Pancreas (tissue), 10 donors: ENCODE measurements at places on chromosomes 4 and X. TPM values are rescaled to one million over a fixed set of nuclear protein-coding genes. Genes with fewer than 3 reads are reported as not detected.

DNA sequence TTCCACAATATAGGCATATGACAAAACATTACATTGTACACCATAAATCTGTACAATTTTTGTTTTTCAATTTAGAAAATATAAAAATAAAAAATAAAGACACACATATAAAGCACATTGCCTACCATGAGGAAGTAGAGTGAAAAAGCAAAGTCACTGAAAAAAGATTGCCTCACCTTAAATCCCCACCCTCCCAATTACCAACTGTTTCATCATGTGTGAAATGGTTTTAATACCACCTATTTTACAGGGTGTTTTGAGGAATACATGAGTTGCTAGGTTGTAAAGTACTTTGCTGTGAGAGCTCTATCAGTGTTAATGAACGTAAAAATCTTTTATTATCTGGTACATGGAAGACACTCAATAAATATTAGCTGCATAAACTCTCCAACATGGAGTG, 373.6 kb upstream of the NDST3 start:
- DNase-seq, result no peak
- no peak overlapping the region for H3K4me3 ChIP-seq

- H3K4me3 ChIP-seq, result peak within 1 kb of the TSS; percentile 74
- DNase-seq, result peak; percentile 94
- no peaks in the 10 kb centered on the region for H3K27me3 ChIP-seq
- no peaks in the 10 kb centered on the region for H3K36me3 ChIP-seq
- peak within 1 kb of the TSS; percentile 97 for H3K27ac ChIP-seq
- H3K4me1 ChIP-seq, result peaks cover 9% of the 10 kb centered on the region
Measured at GRCh38 chr4:38663801-38664705, at the start of gene KLF3. Gene KLF3 (plus strand): TSS chr4:38664199. CDS start chr4:38680626, 16,427 bp downstream.

GRCh38 chr4:170698334-170698733, 608.6 kb upstream of the AADAT start:
- DNase-seq, result no peak
- no peaks in the 10 kb centered on the region for H3K36me3 ChIP-seq
- no peak overlapping the region for H3K4me3 ChIP-seq
- H3K27me3 ChIP-seq, result no peaks in the 10 kb centered on the region
- H3K27ac ChIP-seq, result no peak overlapping the region

GRCh38 chr4:13866881-13867280, 239.4 kb upstream of the BOD1L1 start:
- no peaks in the 10 kb centered on the region for H3K27me3 ChIP-seq
- DNase-seq, result no peak

GRCh38 chrX:64977051-64977450, 801 bp upstream of the ZC4H2 start:
- H3K36me3 ChIP-seq, result no peaks in the 10 kb centered on the region
- no peak overlapping the region for H3K4me3 ChIP-seq
- H3K27ac ChIP-seq, result no peak overlapping the region

- H3K4me3 ChIP-seq, result no peak overlapping the region
- no peaks in the 10 kb centered on the region for H3K36me3 ChIP-seq
- H3K4me1 ChIP-seq, result no peaks in the 10 kb centered on the region
- H3K27me3 ChIP-seq, result no peaks in the 10 kb centered on the region
- DNase-seq, result no peak
Measured at GRCh38 chr4:13323921-13324320, 160.2 kb downstream of the RAB28 start.

GRCh38 chr4:37584493-37585060, 101.6 kb downstream of the RELL1 start:
- H3K27ac ChIP-seq, result no peak overlapping the region
- H3K4me3 ChIP-seq, result no peak overlapping the region
- no peaks in the 10 kb centered on the region for H3K36me3 ChIP-seq
- DNase-seq, result no peak

DNA sequence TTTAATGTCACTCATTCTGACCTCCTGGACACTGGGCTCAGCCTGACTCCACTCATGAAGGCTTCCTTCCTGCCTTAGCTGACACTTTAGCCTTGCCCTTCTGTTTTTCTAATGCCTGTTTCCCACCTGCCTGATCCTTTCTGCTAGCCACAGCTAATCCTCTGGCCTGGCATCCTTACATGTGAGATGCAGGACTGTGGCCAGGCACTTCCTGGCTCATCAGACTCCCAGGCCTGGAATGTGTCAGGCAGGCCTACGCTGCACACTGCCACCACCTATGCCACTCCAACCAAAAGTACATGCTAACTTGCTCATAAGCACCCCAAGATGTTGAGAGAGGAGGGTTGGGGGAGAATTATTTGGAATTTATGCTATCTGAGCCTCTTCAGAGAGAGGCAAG, 138.8 kb upstream of the NALF2 start:
- no peaks in the 10 kb centered on the region for H3K36me3 ChIP-seq
- H3K4me3 ChIP-seq, result no peak overlapping the region
- no peak overlapping the region for H3K27ac ChIP-seq
- DNase-seq, result no peak
- H3K27me3 ChIP-seq, result peaks cover 3% of the 10 kb centered on the region

DNA sequence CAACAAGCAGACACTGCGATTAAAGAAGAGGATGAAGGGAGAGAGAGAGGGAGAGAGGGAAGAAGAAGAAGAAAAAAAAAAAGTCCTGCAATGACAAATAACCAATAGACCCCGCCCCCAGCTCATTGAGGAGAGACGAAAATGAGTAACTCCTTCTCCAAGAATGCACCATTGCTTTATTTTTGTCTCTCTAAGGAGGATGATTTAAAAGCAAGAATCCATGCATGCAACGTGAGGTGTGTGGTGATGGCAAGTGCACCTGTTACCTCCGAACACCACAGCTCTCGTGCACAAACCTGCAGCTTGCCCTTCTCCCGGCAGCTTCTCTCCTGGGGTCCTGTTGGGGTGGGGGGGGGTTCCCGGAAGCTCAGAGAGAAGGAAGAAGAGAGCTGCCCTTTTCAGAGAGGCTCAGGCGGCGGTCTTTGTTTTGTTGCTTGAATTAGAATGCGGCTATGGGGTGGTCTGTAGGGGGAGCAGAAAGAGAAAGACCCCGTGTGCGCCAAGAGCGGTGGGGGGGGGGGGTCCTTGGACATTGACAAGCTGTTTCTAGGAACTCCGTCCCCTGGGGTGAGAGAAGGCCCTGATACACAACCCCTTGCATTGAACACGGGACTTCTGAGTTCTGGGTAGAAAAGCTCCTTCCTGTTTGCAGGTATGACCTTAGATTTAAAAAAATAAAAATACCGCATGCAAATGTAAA, 100.7 kb downstream of the CRLF2 start:
- H3K4me3 ChIP-seq, result no peak overlapping the region
- no peaks in the 10 kb centered on the region for H3K4me1 ChIP-seq
- no peak overlapping the region for H3K27ac ChIP-seq
- H3K27me3 ChIP-seq, result no peaks in the 10 kb centered on the region

DNA sequence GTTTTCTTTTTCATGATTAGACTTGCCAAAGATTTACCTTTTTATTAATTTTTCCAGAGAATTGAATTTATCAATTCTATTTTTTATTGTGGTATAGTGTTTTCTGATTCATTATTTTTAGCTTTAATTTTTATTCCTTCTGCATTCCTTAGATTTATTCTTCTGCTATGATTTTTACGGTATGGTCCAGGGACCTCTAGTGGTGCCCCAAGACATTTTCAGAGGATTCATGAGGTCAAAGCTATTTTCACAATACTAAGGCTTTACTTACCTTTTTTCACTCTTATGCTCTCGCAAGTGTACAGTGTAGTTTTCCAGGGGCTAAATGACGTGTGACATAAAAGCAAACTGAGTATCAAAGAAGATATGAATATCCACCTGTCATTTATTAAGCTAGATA, 8.0 kb downstream of the RADX start:
- no peak for DNase-seq
- H3K36me3 ChIP-seq, result no peaks in the 10 kb centered on the region
- H3K4me1 ChIP-seq, result no peaks in the 10 kb centered on the region
- H3K27ac ChIP-seq, result no peak overlapping the region
- H3K4me3 ChIP-seq, result no peak overlapping the region
- no peaks in the 10 kb centered on the region for H3K27me3 ChIP-seq

GRCh38 chr4:102449751-102450352, 51.3 kb upstream of the NFKB1 start:
- no peaks in the 10 kb centered on the region for H3K36me3 ChIP-seq
- H3K27me3 ChIP-seq, result no peaks in the 10 kb centered on the region
- H3K4me1 ChIP-seq, result no peaks in the 10 kb centered on the region
- H3K4me3 ChIP-seq, result no peak overlapping the region

GRCh38 chr4:147833254-147833653, 101.4 kb downstream of the ARHGAP10 start:
- H3K4me3 ChIP-seq, result no peak overlapping the region
- no peaks in the 10 kb centered on the region for H3K27me3 ChIP-seq
- H3K27ac ChIP-seq, result no peak overlapping the region
- H3K36me3 ChIP-seq, result no peaks in the 10 kb centered on the region
- peaks cover 7% of the 10 kb centered on the region for H3K4me1 ChIP-seq

- H3K27ac ChIP-seq, result no peak overlapping the region
- no peaks in the 10 kb centered on the region for H3K27me3 ChIP-seq
- no peak overlapping the region for H3K4me3 ChIP-seq
- H3K4me1 ChIP-seq, result peaks cover 6% of the 10 kb centered on the region
Measured at GRCh38 chrX:77502951-77503525, 55.8 kb downstream of the FGF16 start.

DNA sequence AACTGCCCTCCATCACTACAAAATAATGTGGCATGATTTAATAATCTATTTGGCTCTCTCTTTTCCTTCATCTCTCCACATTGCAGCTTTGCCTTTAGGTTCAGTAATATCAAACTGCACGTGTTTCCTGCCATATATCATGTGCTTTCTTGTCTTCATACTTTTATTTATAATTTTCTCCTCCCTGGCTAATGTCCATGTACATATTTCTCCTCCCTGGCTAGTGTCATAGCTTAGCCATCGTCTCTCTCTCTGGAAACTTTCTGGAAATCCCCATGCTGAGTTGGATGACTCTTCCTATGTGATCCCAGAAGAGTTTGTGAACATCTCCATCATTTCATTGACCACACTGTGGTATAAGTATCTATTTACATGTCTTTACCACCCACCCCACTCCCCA, 21.3 kb upstream of the PDGFC start:
- H3K36me3 ChIP-seq, result no peaks in the 10 kb centered on the region
- no peak overlapping the region for H3K4me3 ChIP-seq
- H3K27ac ChIP-seq, result no peak overlapping the region
- no peak for DNase-seq

DNA sequence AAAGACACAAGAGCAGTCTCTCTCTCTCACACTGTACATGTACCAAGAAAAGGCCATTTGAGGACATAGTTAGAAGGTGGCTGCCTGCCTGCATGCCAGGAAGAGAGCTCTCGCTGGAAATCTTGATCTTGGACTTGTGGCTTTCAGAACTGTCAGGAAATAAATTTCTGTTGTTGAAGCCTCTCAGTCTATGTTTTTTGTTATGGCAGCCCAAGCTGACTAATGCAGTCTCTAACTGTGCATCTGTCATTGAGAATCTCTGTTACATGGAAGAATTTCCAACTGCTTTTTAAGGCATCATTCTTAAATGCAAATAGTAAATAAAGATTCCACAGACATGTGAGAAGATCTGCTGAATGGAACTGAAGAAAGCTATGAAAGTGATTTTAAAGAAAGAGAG, 198.3 kb downstream of the PCDH10 start:
- no peaks in the 10 kb centered on the region for H3K36me3 ChIP-seq
- H3K27ac ChIP-seq, result no peak overlapping the region
- no peak overlapping the region for H3K4me3 ChIP-seq
- H3K4me1 ChIP-seq, result no peaks in the 10 kb centered on the region
- H3K27me3 ChIP-seq, result no peaks in the 10 kb centered on the region

DNA sequence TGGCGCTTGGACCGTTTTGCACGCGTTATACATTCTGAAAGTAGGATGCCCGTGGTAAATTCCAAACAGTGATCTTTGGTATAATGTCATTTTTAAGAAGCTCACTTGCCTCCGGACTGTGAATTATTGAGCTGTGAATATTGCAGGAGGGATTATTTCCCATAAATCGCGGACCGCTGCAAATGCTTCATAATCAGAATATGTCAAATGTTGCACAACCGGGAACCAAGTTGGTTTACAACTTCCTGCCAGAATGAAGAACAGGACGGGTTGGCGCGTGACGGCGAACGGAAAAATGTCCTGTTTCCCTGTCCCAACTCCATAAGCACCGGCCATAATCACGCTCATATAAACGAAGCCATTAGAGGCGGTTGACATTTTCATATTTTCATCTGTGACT, 67.6 kb downstream of the SHOX start:
- no peaks in the 10 kb centered on the region for H3K4me1 ChIP-seq
- H3K27ac ChIP-seq, result no peak overlapping the region
- H3K36me3 ChIP-seq, result no peaks in the 10 kb centered on the region
- DNase-seq, result no peak

DNA sequence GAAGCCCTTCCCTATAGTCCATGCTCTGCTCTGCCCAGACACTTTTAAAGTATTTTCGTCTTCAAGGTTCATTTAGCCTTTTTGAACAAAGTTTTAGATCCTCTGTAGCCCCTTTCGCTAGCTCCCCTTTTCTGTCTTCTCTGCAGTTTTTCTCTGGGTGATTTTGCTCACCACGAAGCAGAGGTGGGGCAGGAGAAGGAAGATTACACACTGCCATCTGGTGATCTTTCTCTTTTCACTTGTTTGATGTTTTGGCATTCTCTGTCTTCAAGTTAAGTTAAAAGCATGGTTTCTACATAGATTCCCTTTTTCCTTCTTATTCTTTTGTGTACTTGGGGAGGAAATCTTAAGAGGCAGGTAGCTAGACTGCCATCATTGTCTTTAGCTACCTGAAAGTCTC, 43.9 kb downstream of the CC2D2A start:
- H3K36me3 ChIP-seq, result no peaks in the 10 kb centered on the region
- no peak for DNase-seq
- H3K4me3 ChIP-seq, result no peak overlapping the region
- H3K4me1 ChIP-seq, result no peaks in the 10 kb centered on the region
- H3K27me3 ChIP-seq, result no peaks in the 10 kb centered on the region
- no peak overlapping the region for H3K27ac ChIP-seq

- no peak overlapping the region for H3K4me3 ChIP-seq
- H3K27me3 ChIP-seq, result no peaks in the 10 kb centered on the region
- no peaks in the 10 kb centered on the region for H3K4me1 ChIP-seq
- no peaks in the 10 kb centered on the region for H3K36me3 ChIP-seq
- no peak overlapping the region for H3K27ac ChIP-seq
Measured at GRCh38 chr4:147971116-147971515, 239.2 kb downstream of the ARHGAP10 start.

- H3K36me3 ChIP-seq, result no peaks in the 10 kb centered on the region
- H3K27ac ChIP-seq, result peak overlapping the region; percentile 20
- peaks cover 13% of the 10 kb centered on the region for H3K4me1 ChIP-seq
- no peaks in the 10 kb centered on the region for H3K27me3 ChIP-seq
- no peak for DNase-seq
Measured at GRCh38 chr4:169621731-169622492, 1.5 kb downstream of the CLCN3 start.

GRCh38 chrX:136829413-136829812, 48.7 kb upstream of the ARHGEF6 start:
- DNase-seq, result no peak
- no peaks in the 10 kb centered on the region for H3K36me3 ChIP-seq
- no peak overlapping the region for H3K4me3 ChIP-seq
- H3K4me1 ChIP-seq, result no peaks in the 10 kb centered on the region
- no peak overlapping the region for H3K27ac ChIP-seq
- no peaks in the 10 kb centered on the region for H3K27me3 ChIP-seq

GRCh38 chr4:150769845-150770244, 187.9 kb downstream of the MAB21L2 start:
- no peak for DNase-seq
- no peak overlapping the region for H3K27ac ChIP-seq
- H3K4me3 ChIP-seq, result no peak overlapping the region
- H3K4me1 ChIP-seq, result no peaks in the 10 kb centered on the region

S100P gene
- 15.7 TPM for total RNA-seq

KIT gene
- total RNA-seq, result 4.0 TPM

MAGEC1 gene
- not detected for total RNA-seq

UCP1 gene
- not detected for total RNA-seq

PCDH10 gene
- total RNA-seq, result 0.09 TPM

ZNF157 gene
- 0.04 TPM for total RNA-seq

KDM5C gene
- total RNA-seq, result 52.0 TPM

SRPX2 gene
- total RNA-seq, result 5.4 TPM

CCDC110 gene
- total RNA-seq, result 25.8 TPM

GLRA2 gene
- total RNA-seq, result not detected
